Stimulated activated CD4-positive, alpha-beta T cell treated with anti-CD3 and anti-CD28 coated beads, Interleukin-4, amount 100 ng/mL, for 1 hour (primary cell): ENCODE measurements at places on chromosomes 2 and 18.

GRCh38 chr2:36812196-36812595 lies 115.7 kb downstream of the VIT start:
- DNase-seq = no peak

DNA sequence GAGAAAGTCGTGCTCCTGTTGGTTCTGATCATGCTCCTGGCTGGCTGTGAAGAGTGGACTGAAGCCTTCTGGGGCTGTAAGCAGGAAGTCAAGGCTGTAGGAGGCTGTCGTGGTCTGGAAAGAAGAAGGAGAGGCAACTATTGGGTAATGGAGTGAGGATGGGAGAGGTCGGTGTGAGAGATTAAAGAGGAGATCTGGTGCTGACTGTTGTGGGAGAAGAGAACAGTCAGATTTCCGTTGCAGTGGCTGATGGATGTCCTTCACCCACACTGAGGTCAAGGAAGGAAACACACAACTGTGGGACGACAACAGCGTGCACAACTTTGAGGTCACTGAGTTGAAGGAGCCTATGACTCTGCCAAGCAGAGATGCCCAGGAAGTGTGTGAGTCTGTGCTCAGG lies 2.8 kb upstream of the PSMD1 start:
- DNase-seq = no peak

DNA sequence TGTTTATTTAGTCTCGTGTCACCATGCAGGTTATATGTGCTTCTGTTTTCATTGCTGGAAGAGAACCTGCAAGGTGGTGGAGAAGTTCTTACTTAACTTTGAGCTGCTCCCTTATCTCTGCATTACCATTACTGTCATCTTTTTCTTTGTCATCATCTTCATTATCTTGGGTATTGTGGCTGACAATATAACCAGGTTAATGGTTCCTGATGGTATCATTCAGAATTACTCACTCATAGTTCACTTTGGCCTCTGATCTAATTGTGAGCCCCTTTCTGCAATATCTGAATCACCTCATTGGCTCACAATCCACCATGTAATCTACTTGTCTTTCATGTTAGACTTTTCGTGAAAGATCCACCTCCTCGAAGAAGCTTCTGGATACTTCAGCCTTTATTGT lies 5.0 kb downstream of the CD28 start:
- no peak for DNase-seq

DNA sequence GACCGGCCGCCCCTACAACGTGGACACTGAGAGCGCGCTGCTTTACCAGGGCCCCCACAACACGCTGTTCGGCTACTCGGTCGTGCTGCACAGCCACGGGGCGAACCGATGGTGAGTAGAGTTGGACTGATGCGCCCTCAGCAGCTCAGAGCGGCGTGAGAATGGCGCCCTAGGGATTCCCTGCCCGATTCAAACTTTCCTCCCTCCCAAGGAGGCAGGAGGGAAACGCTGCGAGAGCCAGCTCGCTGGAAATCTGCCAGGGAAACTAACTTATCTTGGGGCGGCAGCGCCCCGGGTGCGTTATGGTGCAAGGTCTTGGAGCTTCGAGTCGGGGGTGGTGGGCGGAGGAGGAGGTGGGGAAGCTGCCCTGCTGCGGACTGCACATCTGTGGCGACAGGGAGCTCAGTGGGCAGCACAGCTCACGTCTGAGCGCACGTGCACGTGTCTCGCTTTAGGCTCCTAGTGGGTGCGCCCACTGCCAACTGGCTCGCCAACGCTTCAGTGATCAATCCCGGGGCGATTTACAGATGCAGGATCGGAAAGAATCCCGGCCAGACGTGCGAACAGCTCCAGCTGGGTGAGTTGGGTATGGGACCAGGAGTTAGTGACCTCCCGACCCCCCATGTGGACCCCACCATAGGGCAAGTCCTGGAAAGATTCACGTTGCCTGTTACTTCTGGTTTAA lies 697 bp downstream of the ITGA4 start:
- peak; percentile 63 for DNase-seq

- no peak for DNase-seq
Measured at GRCh38 chr2:120699292-120699691, 36.4 kb upstream of the GLI2 start.

DNA sequence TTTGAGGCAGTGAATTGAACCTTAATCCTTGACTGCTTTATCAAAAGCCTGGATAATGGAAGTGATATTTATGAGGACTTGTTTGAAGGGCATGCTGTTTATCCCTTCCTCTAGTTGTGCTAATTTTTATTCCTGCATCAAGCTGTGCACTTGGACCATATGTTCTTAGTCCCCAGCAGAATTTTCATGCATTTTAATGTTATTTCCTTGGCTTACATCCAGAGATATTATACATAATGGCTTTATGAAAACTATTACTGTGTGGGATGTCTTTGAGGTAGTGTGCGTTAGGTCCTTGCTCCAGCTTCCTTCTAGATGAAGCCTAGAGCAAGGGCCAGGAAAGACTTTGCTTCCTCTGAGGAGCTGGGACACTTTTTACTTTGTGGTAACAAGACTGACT lies 378.4 kb downstream of the LPIN1 start:
- no peak for DNase-seq

DNA sequence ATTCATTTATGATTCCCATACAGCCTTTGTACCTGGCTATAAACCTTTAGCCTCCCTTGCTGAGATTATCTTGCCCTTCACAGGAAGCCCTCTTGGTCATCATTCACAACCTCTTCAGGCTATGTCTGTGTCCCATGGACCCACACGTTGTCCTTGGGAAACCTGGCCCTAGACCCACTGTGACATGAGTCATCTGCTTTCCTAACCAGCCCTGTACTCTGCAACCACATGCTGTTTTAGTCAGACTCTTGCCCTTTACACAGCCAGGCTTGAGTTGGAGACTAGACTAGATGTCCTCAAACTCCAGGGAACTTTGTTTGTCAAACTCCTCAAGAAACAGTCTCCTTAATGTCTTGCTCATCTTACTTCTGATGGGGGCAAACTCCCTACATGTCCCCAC lies 229.3 kb upstream of the ZSWIM2 start:
- no peak for DNase-seq

- no peak for DNase-seq
Measured at GRCh38 chr2:120720231-120720630, 15.4 kb upstream of the GLI2 start.

- DNase-seq = no peak
Measured at GRCh38 chr2:204268458-204268857, 276.8 kb upstream of the PARD3B start.

GRCh38 chr2:96258166-96259022 lies 7.4 kb downstream of the TMEM127 start:
- no peak for DNase-seq

- peak; percentile 7 for DNase-seq
Measured at GRCh38 chr2:53913721-53914120, 54.0 kb upstream of the GPR75 start.

- no peak for DNase-seq
Measured at GRCh38 chr2:236738030-236738429, 168.4 kb downstream of the ACKR3 start.

DNA sequence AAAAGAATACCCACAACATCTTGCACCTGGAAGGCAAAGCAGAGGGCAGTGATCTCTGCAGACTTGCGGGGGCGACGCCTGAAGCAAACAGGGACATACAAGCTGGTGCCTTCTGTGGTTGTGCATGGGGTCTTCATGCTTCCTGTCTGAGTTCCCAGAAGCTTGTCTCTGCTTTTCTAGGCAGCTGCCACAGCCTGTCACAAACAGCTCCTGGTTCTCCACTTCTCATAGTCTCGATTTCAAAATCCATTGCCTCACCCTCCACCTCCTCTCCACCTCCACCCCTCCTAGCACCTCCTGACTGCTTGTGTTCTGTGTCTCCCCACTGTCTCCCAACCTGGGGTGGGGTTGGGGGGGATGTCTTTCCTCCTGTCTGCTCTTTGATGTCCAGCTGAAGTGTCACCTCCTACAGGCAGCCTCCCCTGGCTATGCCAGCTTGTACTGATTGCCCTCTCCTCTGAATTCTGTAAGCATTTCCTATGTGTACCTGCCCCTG lies 1.7 kb upstream of the PROC start:
- DNase-seq = no peak

GRCh38 chr2:203893401-203893800 lies 25.8 kb downstream of the CTLA4 start:
- DNase-seq = no peak

DNA sequence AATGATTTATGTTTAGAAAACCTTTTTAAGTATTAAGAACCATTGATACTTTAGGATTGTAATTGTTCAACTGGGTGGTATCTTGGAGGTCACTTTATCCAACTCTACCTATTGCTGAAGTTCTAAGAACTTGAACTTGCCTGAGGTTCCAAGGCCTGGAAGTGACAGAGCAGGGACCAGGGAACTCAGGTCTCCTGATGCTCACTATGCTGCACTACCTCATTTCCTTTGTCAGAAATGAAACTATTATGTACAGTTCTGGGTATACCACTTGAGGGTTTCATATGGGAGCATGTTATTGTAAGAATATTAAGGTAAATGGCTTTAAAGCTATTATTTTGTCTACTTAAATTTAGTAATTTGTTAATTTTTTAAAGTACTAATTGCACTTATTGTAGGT lies 3.0 kb downstream of the MBD5 start:
- DNase-seq = no peak
